ENCODE measurements at places on chromosomes 13 and 19.
A peak's percentile ranks its signal among the peaks of the same experiment; 100 is the strongest.

GRCh38 chr19:34975056-34975455 lies 11.0 kb upstream of the ZNF792 start:
- no peak for DNase-seq

GRCh38 chr13:110166598-110166997 lies 140.4 kb downstream of the COL4A1 start:
- no peak for DNase-seq

GRCh38 chr13:102901615-102902305 lies 55.9 kb downstream of the ERCC5 start:
- no peak for DNase-seq

GRCh38 chr13:75194717-75195462 lies 287.1 kb downstream of the TBC1D4 start:
- no peak for DNase-seq

DNA sequence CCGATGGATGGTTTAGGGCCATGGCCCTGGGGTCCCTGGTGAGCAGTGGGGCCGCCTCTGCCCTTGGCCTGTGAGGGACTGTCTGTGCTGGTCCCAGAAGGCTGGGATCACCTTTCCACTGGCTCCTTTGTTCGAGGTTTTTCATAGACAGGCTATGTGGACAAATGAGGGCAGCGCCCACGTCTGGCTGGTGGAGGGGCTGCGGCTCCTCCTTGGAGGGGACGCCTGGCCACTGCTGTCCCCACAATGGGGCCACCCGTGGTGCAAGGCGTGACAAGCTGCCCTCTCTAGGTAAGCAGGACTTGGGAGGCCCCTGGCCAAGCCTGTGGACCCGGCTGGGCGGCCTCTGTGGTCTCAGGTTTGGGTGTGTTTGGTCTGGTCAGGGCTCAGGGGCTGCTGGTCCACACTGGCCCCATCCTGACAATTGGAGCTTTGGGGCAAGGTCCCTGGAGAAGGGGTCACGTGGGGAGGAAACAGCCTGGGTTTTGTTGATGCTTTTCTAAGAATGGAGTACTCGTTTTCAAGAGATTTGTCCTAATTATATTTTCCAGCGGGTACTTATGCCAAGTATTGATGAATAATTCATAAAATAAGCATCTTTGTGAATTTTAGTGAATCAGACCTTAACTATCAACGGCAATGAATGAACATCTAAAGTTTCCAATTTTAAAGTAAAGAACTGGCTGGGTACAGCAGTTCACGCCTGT lies 33.3 kb downstream of the MCF2L start:
- no peak for DNase-seq

DNA sequence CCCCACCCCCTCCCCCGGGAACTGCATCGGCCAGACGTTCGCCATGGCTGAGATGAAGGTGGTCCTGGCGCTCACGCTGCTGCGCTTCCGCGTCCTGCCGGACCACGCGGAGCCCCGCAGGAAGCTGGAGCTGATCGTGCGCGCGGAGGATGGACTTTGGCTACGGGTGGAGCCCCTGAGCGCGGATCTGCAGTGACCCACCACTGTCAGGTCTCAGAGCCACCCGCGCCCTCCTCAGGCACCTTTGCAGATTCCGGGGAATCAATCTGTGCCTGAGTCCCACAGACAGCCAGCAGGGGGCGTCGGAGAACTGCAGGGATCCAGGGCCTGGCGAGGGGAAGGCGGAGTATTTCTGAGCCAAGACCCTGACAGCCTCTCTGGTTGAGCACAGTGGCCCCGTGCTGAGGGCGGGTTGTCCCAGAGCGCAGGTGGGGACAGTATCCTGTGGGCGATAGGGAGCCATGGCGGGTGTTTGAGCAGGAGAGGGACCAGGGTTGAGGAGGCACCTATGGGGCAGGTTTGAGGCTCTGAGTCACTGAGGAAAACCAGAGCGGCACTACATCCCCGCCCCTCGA lies 30.4 kb upstream of the CYP4F8 start:
- peak; percentile 88 for DNase-seq

DNA sequence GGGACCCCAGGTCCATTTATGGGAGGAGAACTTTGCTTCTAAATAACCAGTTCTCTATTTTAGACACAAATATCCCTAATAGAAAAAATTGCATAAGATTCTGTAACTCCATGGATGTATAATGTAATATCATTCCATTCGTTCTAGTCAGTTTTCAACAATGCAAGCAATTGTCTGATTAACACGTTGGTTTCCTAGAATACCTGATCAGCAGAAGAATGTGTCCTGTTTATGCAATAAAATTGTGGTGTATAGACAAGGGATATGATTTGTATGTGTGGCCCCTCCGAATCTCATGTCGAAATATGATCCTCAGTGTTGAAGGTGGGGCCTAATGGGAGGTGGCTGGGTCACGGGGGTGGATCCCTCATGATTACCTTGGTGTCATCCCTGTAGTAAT lies 62.1 kb downstream of the RUBCNL start:
- DNase-seq, result no peak

DNA sequence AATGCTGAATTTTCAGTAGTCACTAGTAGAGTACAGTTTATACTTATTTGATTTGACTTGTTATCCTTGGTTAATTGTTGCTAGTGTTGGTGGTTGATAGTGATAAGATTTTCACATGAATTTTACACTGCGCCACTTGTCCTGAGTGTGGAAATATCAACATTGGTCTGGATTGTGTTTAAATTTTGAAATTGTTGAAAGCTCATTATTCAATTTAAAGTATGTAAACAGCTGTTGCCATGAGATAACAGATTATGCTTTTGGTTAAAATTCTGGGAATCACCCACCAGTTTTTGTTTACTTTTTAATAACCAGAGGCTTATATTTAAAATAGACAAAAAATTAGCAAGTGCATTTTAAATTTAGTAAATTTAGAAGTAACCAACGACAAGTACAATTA lies 12.3 kb upstream of the TNFSF13B start:
- no peak for DNase-seq

Data from CD4-positive, alpha-beta T cell treated with Interleukin-6 for 4 hours (primary cell).